Thymus (tissue), 14 donors: ENCODE measurements at places on chromosomes 16 and 17. TPM values are rescaled to one million over a fixed set of nuclear protein-coding genes. Genes with fewer than 3 reads are reported as not detected.

GRCh38 chr17:60601447-60602384 is 1.7 kb downstream of the PPM1D start:
- no peak for DNase-seq
- no peaks in the 10 kb centered on the region for H3K27me3 ChIP-seq
- peaks cover 1% of the 10 kb centered on the region for H3K36me3 ChIP-seq
- peak overlapping the region; percentile 33 for H3K27ac ChIP-seq
- peaks cover 8% of the 10 kb centered on the region for H3K4me1 ChIP-seq

- no peak overlapping the region for H3K27ac ChIP-seq
- no peak for DNase-seq
- peak overlapping the region; percentile 25 for H3K4me3 ChIP-seq
- peaks cover 34% of the 10 kb centered on the region for H3K4me1 ChIP-seq
Observed at GRCh38 chr17:3665834-3666233, 2.5 kb downstream of the TAX1BP3 start.

- no peak for DNase-seq
- no peaks in the 10 kb centered on the region for H3K27me3 ChIP-seq
- H3K27ac ChIP-seq, result no peak overlapping the region
- no peak overlapping the region for H3K4me3 ChIP-seq
Observed at GRCh38 chr16:58124601-58124915, 4.6 kb downstream of the CFAP20 start.

DNA sequence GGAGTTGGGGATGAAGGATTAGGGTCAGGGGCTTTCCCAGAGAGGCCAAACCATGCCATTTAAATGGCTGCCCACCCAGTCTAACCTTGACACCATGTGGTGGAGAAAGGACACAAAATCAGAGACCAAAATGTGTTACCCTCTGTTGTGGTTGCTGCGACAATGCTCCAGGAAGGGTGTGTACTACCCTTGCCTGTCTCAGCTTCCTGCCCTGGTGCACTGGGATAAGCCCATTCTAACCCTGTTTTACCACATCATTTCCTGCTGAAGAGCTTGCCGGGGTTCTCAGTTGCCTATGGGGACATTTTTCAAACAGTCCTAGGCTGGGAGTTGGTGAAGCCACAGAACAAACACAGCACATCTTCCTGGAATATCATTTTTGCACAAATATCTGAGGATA is 4.9 kb downstream of the OR4D1 start:
- H3K4me1 ChIP-seq, result peaks cover 11% of the 10 kb centered on the region
- H3K27me3 ChIP-seq, result peaks cover 42% of the 10 kb centered on the region
- H3K36me3 ChIP-seq, result no peaks in the 10 kb centered on the region
- DNase-seq, result no peak

NUPR1 gene
- 29.6 TPM for total RNA-seq

GRCh38 chr16:89615596-89616090 is 2.2 kb downstream of the DPEP1 start:
- no peaks in the 10 kb centered on the region for H3K36me3 ChIP-seq
- H3K4me1 ChIP-seq, result peaks cover 12% of the 10 kb centered on the region
- H3K27me3 ChIP-seq, result no peaks in the 10 kb centered on the region
- no peak for DNase-seq

GRCh38 chr16:75053791-75054555 is 55.1 kb downstream of the ZNRF1 start:
- peaks cover 23% of the 10 kb centered on the region for H3K36me3 ChIP-seq
- DNase-seq, result no peak
- H3K4me3 ChIP-seq, result no peak overlapping the region
- H3K4me1 ChIP-seq, result peaks cover 28% of the 10 kb centered on the region
- no peaks in the 10 kb centered on the region for H3K27me3 ChIP-seq

- H3K27ac ChIP-seq, result no peak overlapping the region
- H3K4me1 ChIP-seq, result no peaks in the 10 kb centered on the region
- no peak for DNase-seq
- H3K27me3 ChIP-seq, result no peaks in the 10 kb centered on the region
- H3K4me3 ChIP-seq, result no peak overlapping the region
- no peaks in the 10 kb centered on the region for H3K36me3 ChIP-seq
Observed at GRCh38 chr16:12291989-12292759, 315.6 kb downstream of the SNX29 start.

DNA sequence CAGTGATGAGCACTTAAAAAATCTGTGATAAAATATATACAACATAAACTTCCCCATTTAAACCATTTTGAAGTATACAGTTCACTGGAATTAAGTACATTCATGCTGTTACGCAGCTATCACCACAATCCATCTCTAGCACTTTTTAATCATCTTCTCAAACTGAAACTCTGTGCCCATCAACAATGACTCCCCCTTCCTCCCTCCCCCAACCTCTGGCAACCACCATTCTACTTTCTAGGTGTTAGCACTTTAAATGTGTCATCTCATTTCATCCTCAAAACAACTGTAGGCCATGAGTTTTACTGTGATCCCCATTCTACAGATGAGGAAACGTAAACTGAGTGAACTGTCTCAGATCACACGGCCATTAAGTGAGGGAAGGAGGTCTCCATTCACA is 13.8 kb upstream of the TMEM98 start:
- no peak for DNase-seq
- no peaks in the 10 kb centered on the region for H3K4me1 ChIP-seq
- H3K36me3 ChIP-seq, result no peaks in the 10 kb centered on the region
- H3K4me3 ChIP-seq, result no peak overlapping the region
- H3K27ac ChIP-seq, result no peak overlapping the region

TP53TG3F gene
- not detected for total RNA-seq

SLC38A8 gene
- total RNA-seq, result 0.57 TPM

GRCh38 chr16:71915350-71915749 is 20.0 kb downstream of the IST1 start:
- no peak overlapping the region for H3K27ac ChIP-seq
- peaks cover 38% of the 10 kb centered on the region for H3K36me3 ChIP-seq
- no peak for DNase-seq
- no peaks in the 10 kb centered on the region for H3K4me1 ChIP-seq
- no peak overlapping the region for H3K4me3 ChIP-seq

DNA sequence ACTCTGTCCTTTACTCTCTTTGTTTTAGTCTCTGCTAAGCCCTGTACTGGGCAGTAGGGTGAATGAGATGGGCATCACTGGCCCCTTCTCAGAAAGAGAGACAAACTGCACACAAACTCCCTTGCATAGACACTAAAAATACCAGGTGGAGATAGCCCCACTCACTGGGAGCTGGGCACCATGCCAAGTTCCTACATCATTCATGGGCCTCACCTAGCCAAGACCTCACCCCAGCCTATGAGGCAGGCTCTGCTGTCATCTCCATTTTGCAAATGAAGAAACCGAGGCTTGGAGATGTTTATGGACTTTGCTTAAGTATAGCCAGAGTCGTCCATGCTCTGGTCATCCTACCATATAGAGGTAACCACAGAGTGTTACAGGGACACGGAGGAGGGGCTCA is 499.8 kb upstream of the CDH11 start:
- no peaks in the 10 kb centered on the region for H3K27me3 ChIP-seq
- H3K36me3 ChIP-seq, result no peaks in the 10 kb centered on the region
- no peak overlapping the region for H3K4me3 ChIP-seq
- no peak overlapping the region for H3K27ac ChIP-seq
- DNase-seq, result no peak
- H3K4me1 ChIP-seq, result no peaks in the 10 kb centered on the region

- no peak overlapping the region for H3K27ac ChIP-seq
- no peaks in the 10 kb centered on the region for H3K36me3 ChIP-seq
- H3K27me3 ChIP-seq, result no peaks in the 10 kb centered on the region
- no peak overlapping the region for H3K4me3 ChIP-seq
Observed at GRCh38 chr17:13947499-13947898, 121.8 kb upstream of the COX10 start.

GRCh38 chr16:30397776-30398660 is 2.8 kb downstream of the ZNF48 start:
- H3K4me3 ChIP-seq, result no peak overlapping the region
- H3K27ac ChIP-seq, result no peak overlapping the region
- peaks cover 54% of the 10 kb centered on the region for H3K4me1 ChIP-seq
- peaks cover 16% of the 10 kb centered on the region for H3K36me3 ChIP-seq

GRCh38 chr16:50640391-50640790 is 40.7 kb downstream of the SNX20 start:
- H3K4me3 ChIP-seq, result no peak overlapping the region
- H3K27me3 ChIP-seq, result no peaks in the 10 kb centered on the region
- DNase-seq, result no peak
- no peaks in the 10 kb centered on the region for H3K4me1 ChIP-seq
- no peak overlapping the region for H3K27ac ChIP-seq

GRCh38 chr16:66300501-66300900 is 66.0 kb upstream of the CDH5 start:
- no peaks in the 10 kb centered on the region for H3K36me3 ChIP-seq
- no peak overlapping the region for H3K27ac ChIP-seq
- H3K4me1 ChIP-seq, result peaks cover 2% of the 10 kb centered on the region
- DNase-seq, result no peak
- no peak overlapping the region for H3K4me3 ChIP-seq

DNA sequence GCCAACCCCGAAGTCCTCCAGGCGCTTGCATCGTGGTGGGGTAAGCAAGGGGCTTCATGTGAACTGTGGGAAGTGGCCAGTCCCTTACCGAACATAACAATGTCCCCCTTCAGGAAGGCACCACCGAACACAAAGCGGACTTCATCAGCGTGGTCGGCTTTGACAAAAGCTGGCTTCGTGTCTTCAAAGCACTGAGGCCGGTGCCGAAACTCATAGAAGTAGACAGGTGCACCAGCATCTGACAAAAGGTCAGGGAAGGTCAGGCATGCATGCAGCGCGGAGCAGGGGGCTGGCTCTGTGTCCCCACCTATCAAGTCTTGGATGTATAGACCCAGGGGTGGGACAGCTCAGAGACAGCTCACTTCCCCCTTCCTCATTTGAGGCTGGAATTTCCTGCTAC is 16.6 kb upstream of the CES1 start:
- no peaks in the 10 kb centered on the region for H3K27me3 ChIP-seq
- no peaks in the 10 kb centered on the region for H3K4me1 ChIP-seq
- no peak overlapping the region for H3K4me3 ChIP-seq
- H3K27ac ChIP-seq, result no peak overlapping the region
- no peak for DNase-seq
